ENCODE measurements at places on chromosomes 7 and 10. TPM values are rescaled to one million over a fixed set of nuclear protein-coding genes. Genes with fewer than 3 reads are reported as not detected.

PDZD8 gene
- 27.0 TPM for total RNA-seq

CYP26A1 gene
- total RNA-seq, result not detected

MACROH2A2 gene
- 15.5 TPM for total RNA-seq

OPALIN gene
- not detected for total RNA-seq

POU6F2 gene
- not detected for total RNA-seq

CUL2 gene
- total RNA-seq, result 18.7 TPM

TMEM26 gene
- 0.25 TPM for total RNA-seq

NRP1 gene
- total RNA-seq, result 52.5 TPM

TAS2R41 gene
- not detected for total RNA-seq

MYL7 gene
- total RNA-seq, result not detected

GJD4 gene
- not detected for total RNA-seq

OR6B1 gene
- not detected for total RNA-seq

COL28A1 gene
- 5.4 TPM for total RNA-seq

FOXP2 gene
- 29.7 TPM for total RNA-seq

FRA10AC1 gene
- total RNA-seq, result 15.7 TPM

CPXM2 gene
- 18.9 TPM for total RNA-seq

ATP6V0A4 gene
- 1.2 TPM for total RNA-seq

SEMA3C gene
- total RNA-seq, result 90.6 TPM

HOXA5 gene
- total RNA-seq, result 6.1 TPM

SCART1 gene
- total RNA-seq, result 1.5 TPM

PON1 gene
- total RNA-seq, result not detected

ATAD1 gene
- 44.7 TPM for total RNA-seq

OR9A2 gene
- total RNA-seq, result not detected

KDM7A gene
- 24.6 TPM for total RNA-seq

GLCCI1 gene
- 9.1 TPM for total RNA-seq

CTAGE4 gene
- 6.6 TPM for total RNA-seq

OR6V1 gene
- not detected for total RNA-seq

UTF1 gene
- total RNA-seq, result not detected

PRSS1 gene
- total RNA-seq, result not detected

MRC1 gene
- total RNA-seq, result 18.9 TPM

CPN1 gene
- not detected for total RNA-seq

STEAP2 gene
- total RNA-seq, result 32.2 TPM

WNT8B gene
- total RNA-seq, result not detected
